ENCODE measurements at places on chromosomes 3 and 15.
A peak's percentile ranks its signal among the peaks of the same experiment; 100 is the strongest.

DNA sequence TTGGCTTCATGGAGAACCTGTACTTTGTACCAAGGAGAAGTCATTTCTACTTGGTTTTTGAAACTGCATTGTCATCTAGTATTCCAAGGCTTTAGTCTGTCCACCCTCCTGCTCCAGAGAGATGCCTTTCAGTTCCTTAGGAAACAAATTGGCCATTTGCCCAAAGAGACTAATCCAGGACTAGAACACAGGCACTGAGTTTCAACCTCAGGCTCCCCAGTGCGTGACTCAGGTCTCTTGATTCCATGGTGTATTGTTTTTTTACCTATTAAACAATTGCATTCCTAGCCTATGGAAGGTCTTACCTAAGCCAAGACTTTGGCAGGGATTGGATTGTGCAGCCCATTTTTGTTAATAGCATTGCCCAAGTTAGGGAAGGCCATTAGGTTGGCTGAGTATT lies 214.8 kb upstream of the CTDSPL start:
- DNase-seq = no peak

DNA sequence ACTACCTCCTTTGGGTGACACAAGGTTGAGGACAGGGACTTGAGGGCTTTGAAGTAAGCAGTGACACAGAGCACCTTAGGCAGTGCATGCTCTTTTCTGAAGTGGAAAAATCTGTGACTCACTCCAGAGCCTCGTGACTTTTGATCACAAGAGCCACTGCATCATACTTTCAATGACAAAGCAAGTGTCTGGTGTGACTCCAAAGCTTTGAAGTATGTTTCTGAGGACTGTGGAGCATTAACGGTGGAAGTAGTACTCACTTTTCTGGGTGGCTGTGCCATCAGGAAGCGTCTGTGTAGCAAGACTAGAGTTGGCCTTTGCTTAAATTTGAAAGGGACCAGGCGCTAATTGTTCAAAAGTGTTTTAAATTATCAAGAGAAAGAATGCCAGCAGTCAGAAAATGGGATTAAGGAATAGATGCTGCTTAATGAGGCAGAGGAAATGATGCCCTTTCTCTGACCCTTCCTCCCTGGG lies 210.7 kb upstream of the TRIM42 start:
- no peak for DNase-seq

DNA sequence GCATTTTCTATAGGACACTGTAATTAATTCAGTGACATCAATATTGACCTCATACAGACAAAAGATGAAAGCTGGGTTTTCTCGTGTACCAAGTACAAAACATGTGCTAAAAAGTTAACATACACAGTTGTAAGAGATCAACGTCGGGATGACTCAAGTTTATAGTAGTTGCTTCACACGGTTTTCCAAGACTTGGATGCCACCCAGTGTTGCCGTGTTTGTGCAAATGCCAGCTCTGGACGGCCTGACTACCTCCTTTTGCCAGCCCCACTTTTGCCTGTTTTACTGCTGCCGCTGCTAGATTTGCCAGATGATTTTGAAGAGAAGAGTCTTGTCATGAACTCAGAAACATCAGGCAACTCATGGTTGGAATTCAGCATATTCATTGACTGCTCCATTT lies 17.6 kb downstream of the EMC7 start:
- DNase-seq = no peak

- no peak for DNase-seq
These were observed 866.3 kb downstream of the ROBO2 start for GRCh38 chr3:77906102-77906709.

DNA sequence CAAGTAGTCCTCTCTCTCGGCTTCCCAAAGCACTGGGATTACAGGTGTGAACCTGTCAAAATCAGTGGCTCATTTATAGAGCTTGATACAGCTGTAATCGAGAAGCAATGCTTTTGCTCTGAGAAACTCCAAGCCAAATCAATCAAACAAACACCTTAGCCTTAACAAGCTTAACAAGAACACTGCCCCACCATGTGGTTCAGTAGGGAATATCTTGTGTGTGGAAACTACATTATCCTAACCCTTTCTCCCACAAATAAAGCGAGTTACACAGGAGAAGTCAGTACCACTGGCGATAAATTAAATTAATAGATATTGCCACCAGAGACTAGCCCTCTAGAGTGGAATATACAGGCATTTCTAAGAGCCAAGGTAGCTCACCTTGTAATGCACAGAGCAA lies 13.9 kb downstream of the CDAN1 start:
- no peak for DNase-seq

GRCh38 chr3:38003371-38003816 lies 12.8 kb downstream of the VILL start:
- DNase-seq = peak; percentile 59

DNA sequence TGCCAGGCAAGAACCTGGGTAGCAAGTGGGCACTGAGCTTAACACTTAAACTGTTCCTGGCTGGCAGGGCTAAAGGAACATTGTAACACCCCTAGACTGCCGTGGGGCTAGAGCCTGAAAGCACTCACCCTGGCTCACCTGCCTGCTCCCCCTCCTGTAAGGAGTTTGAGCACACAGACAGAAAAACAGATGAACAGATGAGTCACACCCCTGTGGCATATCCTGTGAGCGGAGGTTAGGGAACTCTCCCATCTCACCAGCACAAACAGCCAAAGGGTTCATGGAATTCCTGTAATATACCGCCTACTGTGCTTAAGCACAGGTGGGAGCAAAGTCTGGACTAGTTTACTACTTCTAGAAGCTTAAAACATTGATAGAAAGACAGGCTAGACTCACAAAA lies 300.1 kb downstream of the ROBO1 start:
- no peak for DNase-seq

DNA sequence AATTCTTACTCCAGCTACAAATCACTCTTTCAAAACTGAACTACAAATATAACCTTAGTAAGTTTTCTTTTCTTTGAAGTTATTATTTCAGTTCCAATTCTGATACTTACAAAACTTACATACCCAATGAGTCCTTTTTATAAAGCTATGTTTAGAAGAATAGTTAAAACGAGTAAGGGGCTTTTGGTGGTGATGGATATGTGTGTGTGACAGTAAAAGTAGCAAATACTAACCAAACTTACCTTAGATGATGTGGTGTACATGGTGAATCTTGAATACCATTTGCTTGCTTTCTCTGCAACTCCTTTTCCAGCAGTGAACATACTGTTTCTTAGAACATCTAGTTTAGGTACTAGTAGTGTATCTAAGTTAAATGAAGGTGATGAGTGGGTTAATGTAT lies 68.4 kb downstream of the SLC24A1 start:
- no peak for DNase-seq

DNA sequence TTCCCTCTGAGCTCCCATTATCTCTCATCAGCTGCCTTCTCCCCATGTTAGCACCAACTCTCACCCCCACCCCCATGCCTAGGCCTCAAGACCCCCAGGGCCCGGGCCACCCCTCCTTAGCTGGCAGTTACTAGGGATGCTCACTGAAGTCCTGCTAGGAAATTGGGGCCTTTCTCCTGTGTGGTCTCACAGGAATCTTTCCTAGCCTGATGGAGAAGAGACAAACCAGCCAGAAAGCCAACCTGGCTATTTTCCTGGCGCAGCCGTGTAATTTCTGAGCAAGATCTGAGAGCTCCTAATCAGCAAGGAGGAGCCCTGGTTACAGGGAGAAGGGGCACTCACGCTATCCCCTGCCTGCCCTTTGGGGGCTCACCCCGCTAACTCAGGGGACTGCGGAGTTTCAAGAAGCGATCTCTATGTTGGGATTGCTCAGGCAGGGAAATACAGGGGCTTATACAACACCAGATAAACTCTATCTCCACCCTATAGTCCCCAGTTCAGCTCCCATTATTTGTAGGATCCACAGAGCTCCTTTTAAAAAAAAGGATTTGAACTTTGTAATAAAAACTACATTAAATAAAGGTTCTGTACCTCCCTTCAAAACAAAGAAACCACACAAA lies 25.2 kb downstream of the NR2F2 start:
- DNase-seq = no peak

DNA sequence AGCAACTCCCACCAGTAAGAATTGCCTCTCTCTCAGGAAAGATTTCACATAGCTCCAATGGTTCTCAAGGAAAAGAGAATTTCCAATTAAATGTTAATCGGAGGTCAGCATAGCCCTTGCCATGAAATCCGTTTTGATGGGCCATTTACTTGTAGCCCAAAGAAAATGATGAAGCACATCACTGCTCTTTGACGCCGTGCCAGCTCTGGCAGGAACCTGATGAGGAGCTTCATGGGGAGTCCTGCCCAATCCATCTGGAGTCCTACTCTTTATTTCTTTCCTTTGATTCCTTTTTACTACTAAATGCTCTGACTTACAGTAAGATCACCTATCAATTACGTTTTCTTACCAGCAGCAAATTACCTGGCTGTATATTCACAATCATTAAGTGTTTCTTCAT lies 84.7 kb downstream of the FGF12 start:
- no peak for DNase-seq

DNA sequence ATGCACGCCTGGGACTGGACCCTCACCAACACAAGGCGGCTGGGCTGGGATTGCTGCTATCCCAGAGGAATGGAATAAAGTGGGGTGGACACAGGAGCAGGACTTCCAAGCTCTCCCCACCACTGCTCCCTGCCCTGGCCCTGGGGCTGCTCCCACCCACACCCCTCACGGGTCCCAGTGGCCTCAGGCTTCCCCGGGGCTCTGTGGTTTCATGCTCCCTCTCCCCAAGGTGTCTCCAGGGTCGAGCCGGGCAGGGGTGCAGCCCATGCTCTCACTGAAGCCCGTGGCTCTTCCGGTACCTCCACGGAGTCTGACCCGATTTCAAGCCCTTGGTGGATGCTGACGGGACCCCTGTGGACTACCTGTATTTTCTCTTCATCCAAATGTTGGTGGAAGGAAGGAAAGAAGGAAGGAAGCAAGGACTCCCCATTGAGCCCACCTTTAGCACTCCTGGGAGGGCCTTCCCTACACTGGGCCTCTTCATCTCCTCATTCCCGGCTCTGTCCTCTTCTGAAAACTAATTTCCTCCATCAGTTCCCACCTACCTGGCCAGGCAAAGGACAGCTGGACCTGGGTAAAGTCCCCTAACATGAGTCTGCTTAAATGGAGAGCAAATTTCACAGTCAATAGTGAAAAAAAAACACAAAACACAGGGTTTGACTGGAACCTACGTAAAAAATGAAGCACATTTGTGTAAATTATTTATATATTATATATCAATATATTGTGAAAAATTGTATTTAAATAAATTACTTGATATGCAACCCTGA lies 44.0 kb upstream of the PCSK6 start:
- no peak for DNase-seq

DNA sequence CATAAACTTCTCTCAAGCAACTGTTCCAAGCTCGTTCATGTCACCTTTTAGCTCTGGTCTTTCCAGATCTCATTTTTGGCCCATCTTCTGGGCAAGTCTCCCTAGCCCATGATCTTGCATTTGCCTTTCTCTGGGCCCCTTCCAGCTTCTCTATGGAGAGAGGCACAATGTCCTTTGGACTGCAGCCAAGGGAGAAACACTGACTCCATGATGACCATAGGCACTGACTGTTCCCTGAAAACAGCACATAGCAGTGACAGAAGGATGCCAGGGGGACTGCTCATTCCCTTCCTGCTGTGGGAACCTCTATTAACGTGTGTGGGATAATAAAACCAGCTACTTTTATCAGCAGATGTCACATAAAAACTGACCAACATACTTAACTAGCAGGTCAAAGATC lies 60.3 kb downstream of the STRIT1 start:
- no peak for DNase-seq

GRCh38 chr3:36409862-36410261 lies 29.6 kb downstream of the STAC start:
- no peak for DNase-seq

GRCh38 chr3:53550005-53550620 lies 55.7 kb downstream of the CACNA1D start:
- DNase-seq = no peak

GRCh38 chr3:87000940-87001339 lies 10.0 kb upstream of the VGLL3 start:
- no peak for DNase-seq

DNA sequence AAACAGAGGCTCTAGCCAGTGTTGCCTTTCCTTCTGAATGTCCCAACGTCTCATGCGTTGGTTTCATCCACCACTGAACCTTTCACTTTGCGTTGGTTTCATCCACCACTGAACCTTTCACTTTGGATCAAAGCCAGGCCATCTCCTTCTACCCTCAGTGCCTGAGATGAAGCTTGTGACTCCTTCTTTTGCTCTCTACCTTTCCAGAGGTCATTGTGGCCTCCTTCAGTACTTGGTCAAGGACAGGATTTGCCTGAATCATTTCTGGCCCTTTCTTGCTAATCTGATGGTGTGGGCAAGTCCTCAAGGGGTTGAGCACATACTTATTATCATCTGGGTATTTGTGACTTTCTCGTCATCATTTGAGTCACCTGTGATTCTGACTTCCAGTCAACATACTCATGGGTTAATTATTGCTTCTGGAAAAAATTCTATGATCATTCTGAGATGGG lies 50.0 kb downstream of the SELENOT start:
- no peak for DNase-seq

- DNase-seq = no peak
These were observed 42.3 kb upstream of the VGLL3 start for GRCh38 chr3:87033205-87033604.

GRCh38 chr15:32884146-32884545 lies 166.3 kb downstream of the GREM1 start:
- no peak for DNase-seq

- DNase-seq = no peak
These were observed 72.0 kb upstream of the KLF13 start for GRCh38 chr15:31254431-31255175.

GRCh38 chr3:9689757-9690156 lies 13.9 kb upstream of the CPNE9 start:
- DNase-seq = no peak

GRCh38 chr3:53215816-53216215 lies 40.0 kb downstream of the TKT start:
- no peak for DNase-seq

- DNase-seq = no peak
These were observed 11.8 kb upstream of the ARL8B start for GRCh38 chr3:5110337-5110736.

DNA sequence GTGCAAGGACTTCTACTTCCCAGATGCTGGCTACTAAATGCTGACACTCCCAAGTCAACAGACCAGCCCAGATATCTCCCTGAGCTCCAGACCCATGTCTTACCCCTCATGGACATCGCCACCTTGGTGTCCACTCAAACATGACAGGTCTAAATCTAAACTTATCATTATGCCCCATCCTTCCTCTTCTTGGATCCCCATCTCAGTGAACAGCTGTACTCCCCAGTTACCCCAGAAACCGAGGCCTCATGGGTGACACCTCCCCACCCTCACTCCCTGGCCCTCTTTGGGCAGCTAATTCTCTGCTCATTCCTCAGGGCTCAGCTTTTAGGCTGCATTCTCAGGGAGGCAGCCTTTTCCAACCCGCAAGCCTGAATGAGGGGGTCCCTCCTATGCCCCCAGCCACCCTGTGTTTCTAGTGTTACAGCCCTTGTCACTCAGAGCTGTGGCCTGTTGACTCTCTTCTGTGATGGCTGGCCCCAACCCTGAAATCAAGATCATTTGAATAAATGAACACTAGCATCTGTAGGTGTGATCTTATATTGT lies 5.4 kb downstream of the EHD4 start:
- DNase-seq = no peak

GRCh38 chr15:62619526-62619925 lies 423.0 kb upstream of the TPM1 start:
- no peak for DNase-seq
